Endothelial cell of umbilical vein (primary cell): ENCODE measurements at places on chromosomes 6 and 20.

GRCh38 chr20:63027922-63028389 is 21.2 kb upstream of the BHLHE23 start:
- DNase-seq, result no peak
- H3K4me1 ChIP-seq, result no peaks in the 10 kb centered on the region
- H3K27me3 ChIP-seq, result peaks cover 41% of the 10 kb centered on the region
- no peak overlapping the region for H3K27ac ChIP-seq
- H3K4me3 ChIP-seq, result no peak overlapping the region

- no peak overlapping the region for H3K27ac ChIP-seq
- H3K36me3 ChIP-seq, result no peaks in the 10 kb centered on the region
- H3K27me3 ChIP-seq, result no peaks in the 10 kb centered on the region
These were observed 17.2 kb downstream of the GDAP1L1 start for GRCh38 chr20:44264287-44264686.

DNA sequence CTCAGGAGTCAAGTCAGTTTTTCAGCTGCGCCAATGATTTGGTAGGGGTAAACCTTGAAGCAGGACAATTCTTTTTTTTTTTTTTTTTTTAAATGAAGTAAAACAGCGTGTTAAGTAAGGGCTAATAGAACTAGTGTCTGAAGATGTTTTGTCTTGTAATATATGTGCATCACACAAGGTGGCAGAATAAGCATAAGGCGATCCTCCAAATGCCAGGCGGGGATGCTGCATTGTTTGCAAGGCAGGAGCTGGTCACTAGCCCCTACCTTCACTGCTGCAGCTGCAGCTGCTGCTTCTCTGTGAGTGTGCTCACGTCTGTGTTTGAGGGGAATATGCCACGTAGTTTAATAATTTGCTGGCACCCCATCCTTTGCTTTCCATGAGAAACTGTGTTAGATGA is 272.7 kb upstream of the MAP3K7 start:
- H3K27me3 ChIP-seq, result no peaks in the 10 kb centered on the region
- no peaks in the 10 kb centered on the region for H3K4me1 ChIP-seq
- no peak overlapping the region for H3K27ac ChIP-seq
- DNase-seq, result no peak
- H3K36me3 ChIP-seq, result no peaks in the 10 kb centered on the region
- no peak overlapping the region for H3K4me3 ChIP-seq

DNA sequence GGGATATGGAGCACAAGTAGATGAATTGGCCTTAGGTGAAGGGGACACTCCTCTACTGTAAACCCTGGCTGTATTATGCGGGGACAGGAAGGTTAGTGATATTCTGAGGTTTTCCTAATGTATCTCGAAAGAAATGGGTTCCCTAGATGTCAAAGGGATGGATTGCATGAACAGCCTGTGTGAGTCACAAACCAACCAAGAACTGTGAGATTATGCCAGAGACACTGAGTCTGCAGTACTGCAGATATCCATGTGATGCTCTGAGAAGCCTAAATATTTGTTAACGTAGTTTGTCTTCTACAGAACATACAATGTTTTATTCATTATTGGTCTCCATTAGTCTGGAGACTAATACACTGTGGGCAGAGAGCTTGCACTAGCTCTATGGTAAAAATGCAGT is 182.2 kb downstream of the AKAP7 start:
- H3K27me3 ChIP-seq, result no peaks in the 10 kb centered on the region
- H3K36me3 ChIP-seq, result no peaks in the 10 kb centered on the region
- H3K4me3 ChIP-seq, result no peak overlapping the region
- no peak overlapping the region for H3K27ac ChIP-seq

DNA sequence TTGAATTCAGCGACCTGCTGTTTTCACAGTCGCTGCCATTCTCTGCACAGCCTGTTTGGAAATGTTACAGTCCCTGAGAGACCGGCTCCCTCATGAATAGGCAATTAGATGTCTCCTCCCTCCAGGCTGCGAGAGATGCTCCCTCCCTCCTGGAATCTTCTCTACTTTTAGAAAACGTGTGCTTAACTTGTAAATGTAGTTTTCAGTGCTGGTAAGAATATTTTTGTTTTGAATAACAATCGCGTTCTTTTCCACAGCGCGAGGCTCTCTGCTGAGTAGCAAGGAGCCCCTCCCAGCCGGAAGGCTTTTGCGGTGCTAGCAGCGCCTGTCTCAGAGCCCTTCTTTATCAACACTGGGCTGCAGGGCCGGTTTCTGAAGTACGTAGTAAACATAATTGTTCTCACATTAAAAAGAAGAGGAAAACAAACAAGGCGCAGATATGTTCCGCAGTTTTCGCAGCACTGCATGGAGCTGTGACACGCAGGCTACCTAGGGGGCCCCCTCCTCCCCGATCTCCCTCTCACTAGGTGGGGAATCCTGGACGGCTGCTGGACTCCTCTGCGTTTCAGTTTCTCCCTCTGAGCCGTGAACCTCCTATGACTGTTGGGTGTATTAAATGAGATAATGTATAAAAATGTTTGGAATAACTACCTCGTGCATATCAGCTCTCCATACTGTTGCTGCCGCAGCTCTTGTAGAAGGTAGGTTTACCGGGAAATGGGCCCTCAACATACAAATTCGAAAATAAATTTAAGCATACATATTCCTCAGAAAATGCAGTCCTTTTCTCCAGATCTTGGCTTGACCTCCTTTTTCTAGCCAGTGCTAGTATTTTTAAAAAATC is 79.0 kb upstream of the SPACA1 start:
- H3K4me3 ChIP-seq, result no peak overlapping the region
- peaks cover 8% of the 10 kb centered on the region for H3K27me3 ChIP-seq
- no peaks in the 10 kb centered on the region for H3K4me1 ChIP-seq
- DNase-seq, result peak; percentile 3
- no peak overlapping the region for H3K27ac ChIP-seq

DNA sequence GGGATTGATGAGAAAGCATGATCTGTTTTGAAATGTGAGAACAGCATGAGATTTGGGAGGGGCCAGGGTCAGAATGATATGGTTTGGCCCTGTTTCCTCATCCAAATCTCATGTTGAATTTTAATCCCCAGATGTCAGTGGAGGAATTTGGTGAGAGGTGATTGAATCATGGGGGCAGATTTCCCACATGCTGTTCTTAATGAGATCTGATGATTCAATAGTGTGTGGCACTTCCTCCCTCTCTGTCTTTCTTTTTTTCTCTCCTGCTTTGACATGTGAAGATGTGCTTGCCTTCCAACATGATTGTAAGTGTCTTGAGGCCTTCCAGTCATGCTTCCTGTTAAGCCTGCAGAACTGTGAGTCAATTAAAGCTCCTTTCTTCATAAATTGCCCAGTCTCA is 1060.3 kb upstream of the CITED2 start:
- no peak overlapping the region for H3K4me3 ChIP-seq
- no peak overlapping the region for H3K27ac ChIP-seq
- H3K36me3 ChIP-seq, result no peaks in the 10 kb centered on the region

DNA sequence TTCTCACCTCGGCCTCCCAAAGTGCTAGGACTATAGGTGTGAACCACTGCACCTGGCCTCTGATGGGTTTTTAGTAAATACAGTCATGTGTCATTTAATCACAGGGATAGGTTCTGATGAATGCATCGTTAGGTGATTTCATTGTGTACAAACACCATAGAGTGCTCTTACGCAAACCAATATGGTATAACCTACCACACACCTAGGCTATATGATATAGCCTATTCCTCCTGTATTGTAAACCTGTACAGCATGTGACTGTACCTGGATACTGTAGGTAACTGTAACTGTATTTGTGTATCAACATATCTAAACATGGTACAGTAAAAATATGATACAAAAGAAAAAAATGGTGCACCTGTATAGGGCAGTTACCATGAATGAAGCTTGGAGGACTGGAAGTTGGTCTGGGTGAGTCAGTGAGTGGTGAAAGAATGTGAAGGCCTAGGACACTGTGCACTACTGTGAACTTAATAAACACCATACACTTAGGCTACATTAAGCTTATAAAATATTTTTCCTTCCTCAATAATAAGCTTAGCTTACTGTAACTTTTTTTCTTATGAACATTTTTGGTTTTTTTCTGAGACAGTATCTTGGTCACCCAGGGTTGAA is 10.0 kb downstream of the BICRAL start:
- H3K27ac ChIP-seq, result no peak overlapping the region
- H3K27me3 ChIP-seq, result no peaks in the 10 kb centered on the region
- H3K36me3 ChIP-seq, result no peaks in the 10 kb centered on the region
- DNase-seq, result no peak
- no peaks in the 10 kb centered on the region for H3K4me1 ChIP-seq

DNA sequence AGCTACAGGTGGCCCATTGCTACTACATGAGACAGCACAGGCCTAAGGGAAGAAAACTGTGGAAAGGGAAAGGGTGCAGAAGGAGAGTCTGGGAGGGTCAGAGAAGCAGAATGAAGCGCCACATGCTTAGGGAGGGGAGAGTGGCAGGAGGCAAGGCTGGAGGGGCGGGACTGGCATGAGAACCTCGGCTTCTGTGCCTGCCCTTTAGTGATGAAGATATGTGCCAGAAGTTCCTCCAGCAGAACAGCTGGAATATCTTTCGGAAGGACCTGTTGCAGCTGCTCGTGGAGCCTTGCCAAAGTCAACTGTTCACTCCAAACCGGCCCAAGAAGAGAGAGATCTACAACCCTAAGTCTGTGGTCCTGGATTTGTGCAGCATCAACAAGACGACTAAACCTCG is 61.8 kb downstream of the CNBD2 start:
- H3K36me3 ChIP-seq, result no peaks in the 10 kb centered on the region
- no peak overlapping the region for H3K27ac ChIP-seq
- H3K27me3 ChIP-seq, result peaks cover 19% of the 10 kb centered on the region
- no peaks in the 10 kb centered on the region for H3K4me1 ChIP-seq
- no peak for DNase-seq

GRCh38 chr20:18831830-18832499 is 18.4 kb downstream of the SCP2D1 start:
- H3K4me1 ChIP-seq, result no peaks in the 10 kb centered on the region
- no peak overlapping the region for H3K27ac ChIP-seq
- no peak overlapping the region for H3K4me3 ChIP-seq
- no peak for DNase-seq
- no peaks in the 10 kb centered on the region for H3K36me3 ChIP-seq

DNA sequence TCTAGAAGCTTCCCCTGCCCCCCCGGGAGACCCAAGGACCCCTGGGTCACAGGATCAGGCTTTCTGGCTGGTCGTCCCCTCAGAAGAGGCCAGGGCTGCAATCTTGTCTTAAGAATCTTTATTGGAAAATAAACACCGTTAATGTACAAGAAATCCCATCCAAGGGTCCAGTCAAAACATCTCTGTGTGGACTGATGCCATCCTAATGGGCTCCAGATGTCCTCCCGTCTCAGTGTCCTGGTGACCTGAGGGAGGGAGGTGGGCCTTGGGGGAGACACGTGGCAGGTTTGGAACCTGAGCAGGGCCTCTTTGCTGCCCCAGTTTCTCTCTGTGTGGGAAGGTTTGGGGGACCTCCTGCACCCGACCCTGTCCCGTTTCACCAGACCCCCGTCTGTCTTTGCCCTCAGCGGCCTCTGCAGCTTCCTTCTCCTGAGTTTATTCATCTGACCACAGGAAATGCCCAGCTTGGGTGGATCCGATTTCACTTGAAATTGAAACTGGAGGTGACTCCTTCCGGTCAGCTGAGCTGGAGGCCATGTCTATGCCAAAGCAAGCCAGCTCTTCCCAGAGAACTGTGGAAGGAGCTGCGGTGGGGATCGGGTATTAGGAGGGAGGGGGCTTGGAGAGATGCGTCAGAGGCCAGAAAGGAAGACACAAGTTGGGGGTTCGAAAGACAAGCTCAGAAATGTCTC is 75.1 kb downstream of the SLC2A10 start:
- no peaks in the 10 kb centered on the region for H3K27me3 ChIP-seq
- DNase-seq, result no peak
- H3K4me3 ChIP-seq, result no peak overlapping the region
- no peaks in the 10 kb centered on the region for H3K36me3 ChIP-seq

DNA sequence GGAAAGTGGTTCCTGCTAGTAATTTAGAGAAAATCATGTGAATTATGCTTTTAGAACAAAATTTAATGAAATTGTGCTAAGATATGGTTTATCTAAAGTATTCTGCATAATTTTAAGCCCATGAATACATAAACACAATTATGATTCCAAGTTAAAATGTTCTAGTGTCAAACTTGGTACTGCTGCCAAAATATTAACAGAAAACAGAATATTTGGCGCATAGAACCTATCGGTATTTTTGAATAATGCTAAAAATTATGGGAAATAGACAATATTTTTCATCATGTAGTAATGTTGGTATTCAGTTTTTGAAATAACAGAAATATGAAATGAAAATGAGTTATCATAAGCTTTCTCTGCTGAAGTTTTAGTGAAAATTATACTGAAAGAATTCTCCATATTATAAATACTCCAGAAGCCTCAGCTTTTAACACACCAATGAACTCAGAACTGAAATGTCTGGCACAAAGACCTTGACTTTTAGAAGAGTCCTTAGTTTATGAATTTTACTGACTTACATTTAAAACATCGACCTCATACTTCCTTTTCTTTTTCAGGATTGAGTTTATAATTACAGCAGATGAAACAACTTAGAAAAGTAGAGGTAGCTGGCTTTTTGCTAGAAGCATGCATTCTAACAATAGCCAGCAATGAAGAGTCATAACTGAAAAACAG is 1192.3 kb upstream of the GJE1 start:
- H3K4me1 ChIP-seq, result no peaks in the 10 kb centered on the region
- DNase-seq, result no peak
- no peak overlapping the region for H3K27ac ChIP-seq
- H3K36me3 ChIP-seq, result no peaks in the 10 kb centered on the region
- no peak overlapping the region for H3K4me3 ChIP-seq

DNA sequence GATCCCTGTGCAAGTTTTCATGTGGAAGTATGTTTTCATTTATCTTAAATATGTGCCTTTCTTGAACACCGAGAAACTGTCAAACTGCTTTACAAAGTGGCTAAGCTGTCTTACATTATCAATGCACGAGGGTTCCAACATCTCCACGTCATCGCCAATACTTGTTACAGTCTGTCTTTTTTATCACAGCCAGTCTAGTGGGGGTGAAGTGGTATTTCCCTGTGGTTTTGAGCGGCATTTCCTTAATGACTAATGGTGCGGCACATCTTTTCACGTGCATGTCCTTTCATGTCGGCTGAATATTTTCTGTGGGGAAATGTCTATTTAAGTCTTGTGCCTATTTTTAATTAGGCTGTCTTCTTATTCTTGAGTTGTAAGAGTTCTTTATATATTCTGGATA is 280.4 kb downstream of the FOXC1 start:
- H3K4me3 ChIP-seq, result no peak overlapping the region
- no peak overlapping the region for H3K27ac ChIP-seq
- no peak for DNase-seq
- no peaks in the 10 kb centered on the region for H3K4me1 ChIP-seq

- H3K27ac ChIP-seq, result no peak overlapping the region
- no peaks in the 10 kb centered on the region for H3K27me3 ChIP-seq
- H3K4me3 ChIP-seq, result no peak overlapping the region
- peaks cover 14% of the 10 kb centered on the region for H3K4me1 ChIP-seq
- no peak for DNase-seq
- H3K36me3 ChIP-seq, result peaks cover 27% of the 10 kb centered on the region
These were observed 4.3 kb downstream of the RPS12 start for GRCh38 chr6:132818404-132819359.

DNA sequence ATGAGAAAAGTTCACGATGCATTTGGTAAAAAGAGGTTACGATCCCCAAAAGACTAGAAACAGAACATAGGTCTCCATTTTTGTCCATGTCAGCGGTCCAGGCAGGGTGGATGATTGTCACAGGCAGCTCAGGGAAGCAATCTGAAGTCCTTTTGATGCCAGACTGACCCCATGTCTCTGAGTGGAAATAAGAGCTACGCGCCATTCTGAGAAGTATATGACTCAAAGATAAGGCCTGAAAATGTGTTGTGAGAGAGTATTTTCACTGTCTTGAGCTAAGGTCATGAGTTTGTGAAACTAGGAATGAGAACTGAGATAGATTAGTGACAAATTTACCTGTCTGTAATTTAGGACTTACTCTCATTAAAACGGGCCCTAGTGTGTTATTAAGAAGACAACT is 69.5 kb downstream of the LYRM4 start:
- H3K27ac ChIP-seq, result peak overlapping the region; percentile 37
- DNase-seq, result peak; percentile 36
- H3K36me3 ChIP-seq, result no peaks in the 10 kb centered on the region
